NT2/D1 (cell line): ENCODE measurements at places on chromosomes 6 and 20.

- DNase-seq: no peak
Measured at GRCh38 chr20:44068316-44069201, 118.4 kb downstream of the JPH2 start.

DNA sequence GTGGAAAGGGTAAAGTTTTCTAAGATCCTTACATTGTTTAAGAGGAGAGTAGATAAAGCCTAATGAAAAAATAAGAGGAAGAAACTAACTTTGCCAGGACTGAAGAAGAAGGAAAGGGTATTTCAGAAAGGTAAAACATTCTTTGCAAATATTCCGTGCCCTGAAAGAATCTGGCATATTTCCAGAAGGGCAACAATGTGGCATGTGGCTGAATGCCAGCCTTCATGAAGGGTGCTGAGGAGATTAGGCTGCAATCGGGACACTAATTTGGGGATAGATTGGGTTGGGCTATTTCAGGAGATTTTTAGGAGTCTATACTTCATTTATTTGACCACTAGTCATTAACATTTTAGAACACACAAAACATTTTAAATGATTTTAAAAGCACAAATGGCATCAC is 16.2 kb upstream of the UFL1 start:
- DNase-seq: no peak

- no peak for DNase-seq
Measured at GRCh38 chr6:20680697-20681165, 146.5 kb downstream of the CDKAL1 start.

GRCh38 chr6:63571361-63572043 is 778 bp upstream of the LOC128125822 start:
- DNase-seq: no peak

- no peak for DNase-seq
Measured at GRCh38 chr6:19802656-19803055, 34.5 kb upstream of the ID4 start.

DNA sequence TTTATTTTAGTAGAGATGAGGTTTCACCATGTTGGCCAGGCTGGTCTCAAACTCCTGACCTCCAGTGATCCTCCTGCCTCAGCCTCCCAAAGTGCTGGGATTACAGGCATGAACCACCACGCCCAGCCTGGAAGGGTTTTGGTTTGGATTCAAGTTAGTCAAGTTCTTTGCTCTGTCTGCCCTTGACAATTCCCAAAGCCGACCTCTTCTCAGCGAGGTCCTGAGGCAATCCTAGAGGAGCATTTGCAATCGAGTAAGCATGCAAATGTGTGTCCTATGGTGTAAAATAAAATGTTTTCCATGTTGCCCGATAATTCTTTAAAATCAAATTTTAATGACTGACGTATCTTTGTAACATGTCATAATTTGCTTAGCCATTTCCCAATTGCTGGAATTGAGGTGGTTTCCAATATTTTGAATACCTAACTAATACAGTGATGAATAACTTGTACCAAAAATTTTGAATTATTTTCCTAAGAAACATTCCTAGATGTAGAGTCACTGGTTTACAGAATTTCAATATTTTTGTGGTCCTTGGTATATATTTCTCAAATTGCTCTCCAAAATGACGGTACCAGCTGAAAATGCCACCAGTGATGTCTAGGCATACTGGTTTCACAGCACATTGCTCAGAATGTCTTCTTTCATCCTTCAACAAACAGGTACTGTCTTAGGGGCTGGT is 38.7 kb downstream of the GTF2H5 start:
- DNase-seq: no peak

GRCh38 chr6:43081043-43081442 is 4.9 kb downstream of the PTK7 start:
- DNase-seq: no peak

DNA sequence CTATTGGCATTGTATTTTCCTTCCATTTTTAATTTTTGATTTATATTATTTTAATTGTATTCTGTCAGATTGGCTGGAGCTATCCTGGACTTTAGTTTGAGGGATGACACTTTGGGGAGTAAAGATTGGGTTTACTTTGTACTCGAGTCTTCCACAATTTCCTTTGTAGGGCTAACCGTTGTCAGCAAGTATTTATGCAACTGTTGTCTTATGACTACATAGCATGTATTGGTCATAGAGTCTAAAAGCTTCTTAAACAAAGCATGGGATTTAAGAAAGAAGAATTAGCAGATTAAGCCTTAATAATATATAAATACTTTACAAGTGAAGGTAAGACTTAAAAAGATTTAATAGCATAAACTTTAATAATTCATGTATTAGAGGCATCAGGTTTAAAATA is 19.6 kb downstream of the FARS2 start:
- DNase-seq: no peak

DNA sequence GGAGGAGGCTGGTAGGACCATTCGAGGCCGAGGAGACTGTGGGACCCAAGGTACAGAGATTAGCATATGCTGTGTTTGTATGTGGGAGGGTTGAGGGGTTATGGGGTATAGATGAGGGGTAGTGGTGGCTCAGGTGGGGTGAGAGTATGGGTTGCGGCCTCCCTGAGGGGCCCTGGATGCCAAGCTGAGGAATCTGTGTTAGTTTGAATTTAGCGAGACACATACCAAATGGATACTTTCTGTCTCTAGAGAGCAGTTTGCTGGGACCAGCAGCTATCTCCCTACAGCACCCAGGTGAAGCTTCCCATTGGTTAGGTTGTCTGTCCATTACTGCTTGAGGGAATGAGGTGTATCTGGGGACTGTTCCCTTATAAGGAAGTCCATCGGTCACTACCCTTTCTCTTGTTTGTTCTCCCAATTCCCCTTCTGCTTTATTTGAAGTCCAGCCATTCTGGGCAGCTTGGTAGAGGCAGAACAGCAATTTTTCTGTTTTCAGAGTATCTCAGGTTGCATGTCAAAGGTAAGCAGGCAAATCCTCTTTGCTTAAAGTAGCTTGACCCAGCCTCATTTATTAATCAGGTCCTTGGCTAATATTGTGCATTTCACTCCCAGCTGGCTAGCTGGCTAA is 15.2 kb downstream of the CHMP4B start:
- DNase-seq: no peak
